Lung microvascular endothelial cell (primary cell): ENCODE measurements at places on chromosomes 5 and 9. TPM values are rescaled to one million over a fixed set of nuclear protein-coding genes. Genes with fewer than 3 reads are reported as not detected.
A peak's percentile ranks its signal among the peaks of the same experiment; 100 is the strongest.

The PCDHGA9 gene
- 0.87 and 2.2 TPM in 2 replicates for total RNA-seq

The MLANA gene
- total RNA-seq = not detected in 2 replicates

The ISOC1 gene
- total RNA-seq = 8.1 and 10.1 TPM in 2 replicates

The ADAMTS13 gene
- 0.44 and 0.60 TPM in 2 replicates for total RNA-seq

The SPATA31C1 gene
- not detected in 2 replicates for total RNA-seq

DNA sequence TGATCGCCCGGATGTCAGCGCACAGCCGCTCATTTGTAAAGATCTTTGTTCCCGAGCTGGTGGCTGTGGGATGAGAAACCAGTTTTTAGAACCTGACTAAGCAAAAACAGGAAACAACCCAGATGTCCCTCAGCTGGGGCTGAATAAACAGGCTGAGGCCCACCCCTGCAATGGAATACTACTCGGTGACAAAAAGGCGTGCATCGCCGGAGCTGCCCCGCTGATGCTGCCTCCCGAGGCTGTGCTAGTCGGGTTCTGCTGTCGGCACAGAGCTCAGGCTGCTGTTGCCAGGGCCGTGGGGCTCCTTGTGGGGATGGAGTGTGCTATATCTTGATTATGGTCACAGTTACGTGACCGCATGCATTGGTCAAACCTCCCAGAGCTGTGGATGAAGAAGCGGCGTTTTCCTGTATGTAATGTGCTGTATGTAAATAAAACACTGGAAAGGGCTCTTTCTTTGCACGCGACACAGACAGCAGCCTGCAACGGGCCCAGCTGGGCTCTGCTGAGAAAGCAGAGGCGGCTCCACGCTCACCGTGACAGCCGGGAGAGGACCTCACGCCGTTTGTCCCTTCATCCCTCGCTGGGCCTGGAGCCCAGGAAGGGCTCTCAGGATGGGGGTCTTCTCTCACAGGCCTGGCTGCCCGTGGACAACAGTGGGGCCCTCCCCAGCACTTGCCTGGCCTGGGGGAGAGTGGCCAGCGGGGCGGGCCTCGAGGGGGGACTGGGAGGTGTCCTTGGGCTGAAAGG is 51.5 kb upstream of the RNU6ATAC start:
- DNase-seq = peak; percentile 75

- DNase-seq = no peak
Measured at GRCh38 chr5:65020492-65020891, 251.8 kb downstream of the CWC27 start.

DNA sequence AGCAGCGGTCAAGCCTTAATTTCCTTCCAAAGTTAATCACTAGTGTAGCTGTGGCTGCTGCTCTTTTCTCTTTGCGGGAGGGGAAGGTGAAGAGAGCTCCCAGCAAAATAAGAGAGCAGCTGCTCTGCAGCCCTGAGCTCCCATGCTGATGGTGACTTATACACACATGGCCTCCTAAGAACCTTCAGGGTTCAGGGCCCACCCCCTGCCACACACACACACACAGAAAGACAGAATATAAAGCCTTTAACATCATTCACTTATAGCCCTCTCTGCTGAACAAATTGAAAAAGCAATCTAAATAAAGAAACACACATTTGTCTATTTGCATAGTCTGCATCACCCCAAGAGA is 43.6 kb downstream of the GAS1 start:
- no peak for DNase-seq

DNA sequence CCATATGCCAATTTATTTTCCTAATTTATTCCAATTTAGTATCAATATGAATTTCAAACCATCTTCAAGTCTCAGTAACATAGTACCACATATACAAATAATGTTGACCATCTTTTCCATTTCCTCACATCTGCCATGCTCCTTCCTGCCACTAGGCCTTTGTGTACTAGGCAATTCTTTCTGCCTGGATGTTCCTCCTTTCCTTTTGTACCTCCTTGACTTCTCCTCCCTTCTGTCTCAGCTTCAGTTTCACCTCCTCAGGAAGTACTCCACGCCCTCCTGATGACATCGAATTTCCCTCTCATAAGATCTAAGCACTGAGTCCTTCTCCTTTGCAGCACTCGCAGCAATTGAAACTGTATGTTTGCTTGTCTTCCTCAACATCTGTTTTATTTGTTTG is 53.9 kb downstream of the MEF2C start:
- no peak for DNase-seq

- no peak for DNase-seq
Measured at GRCh38 chr5:178839319-178839704, 20.4 kb upstream of the ZNF354B start.

DNA sequence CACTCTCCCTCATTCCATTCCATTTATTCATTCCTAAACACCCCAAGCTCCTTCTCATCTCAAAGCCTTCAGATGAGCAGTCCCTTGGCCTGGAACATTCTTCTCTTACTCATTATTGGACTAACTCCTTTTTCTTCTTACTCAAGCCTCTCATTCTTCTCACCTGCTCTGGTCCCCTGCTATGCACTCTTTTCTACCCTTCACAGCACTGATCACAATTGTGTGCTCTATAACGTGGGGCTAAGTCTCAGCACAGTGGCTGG is 212.4 kb downstream of the MAPKAP1 start:
- DNase-seq = no peak

GRCh38 chr5:3509290-3509689 is 86.3 kb upstream of the IRX1 start:
- DNase-seq = no peak

GRCh38 chr9:4706021-4706420 is 26.7 kb downstream of the CDC37L1 start:
- no peak for DNase-seq

DNA sequence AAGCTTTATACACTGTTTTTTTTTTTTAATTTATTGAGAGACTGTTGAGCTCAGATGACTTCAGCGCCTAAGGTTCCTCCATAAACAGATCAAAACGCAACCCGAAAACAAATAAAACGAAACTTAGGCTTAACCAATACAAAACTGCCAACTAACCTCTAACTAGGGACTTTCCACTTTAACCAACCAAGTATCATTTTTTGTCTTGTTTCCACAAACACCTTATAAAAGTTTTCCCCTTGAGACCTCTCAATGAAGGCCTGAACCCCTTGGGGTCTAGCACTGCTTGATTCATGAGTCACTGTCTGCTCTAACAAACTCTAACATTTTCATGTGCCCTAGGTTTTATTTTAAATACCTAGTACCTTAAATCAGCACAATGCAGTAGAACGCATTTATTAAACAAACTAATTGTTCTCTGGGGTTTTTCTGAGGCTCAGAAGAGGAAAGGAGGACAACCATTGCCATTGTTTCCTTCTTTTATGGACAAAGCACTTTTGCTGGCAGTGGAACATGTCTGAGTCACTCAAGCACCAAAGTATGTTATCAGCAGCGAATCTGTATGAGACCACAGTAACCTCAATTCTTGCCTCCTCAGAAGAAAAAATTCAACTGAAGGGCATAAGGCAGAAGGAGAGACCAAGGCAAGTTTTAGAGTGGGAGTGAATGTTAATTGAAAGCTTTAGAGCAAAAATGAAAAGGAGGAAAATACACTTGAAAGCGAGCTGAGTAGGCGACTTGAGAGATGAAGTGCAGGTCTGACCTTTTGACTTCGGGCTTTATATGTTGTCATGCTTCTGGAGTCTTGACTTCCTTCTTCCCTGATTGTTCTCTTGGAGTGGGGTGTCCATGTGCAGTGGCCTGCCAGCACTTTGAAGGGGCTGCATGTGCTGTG is 97.7 kb upstream of the HCN1 start:
- DNase-seq = no peak
